ENCODE measurements at places on chromosomes 6 and 20. TPM values are rescaled to one million over a fixed set of nuclear protein-coding genes. Genes with fewer than 3 reads are reported as not detected.

TIAM2 gene
- total RNA-seq, result 24.6 TPM

ABRACL gene
- total RNA-seq, result 30.9 TPM

DEFB119 gene
- total RNA-seq, result not detected

ADTRP gene
- 0.69 TPM for total RNA-seq

TTK gene
- 0.92 TPM for total RNA-seq

CRISP3 gene
- 7.5 TPM for total RNA-seq

POPDC3 gene
- 0.26 TPM for total RNA-seq

PDE10A gene
- total RNA-seq, result 29.0 TPM

SMLR1 gene
- 2.8 TPM for total RNA-seq

PACRG gene
- total RNA-seq, result 3.2 TPM

ABCC10 gene
- total RNA-seq, result 46.8 TPM

KIAA0408 gene
- total RNA-seq, result 6.8 TPM

WFDC2 gene
- 144 TPM for total RNA-seq

OR2J3 gene
- 0.06 TPM for total RNA-seq

OLIG3 gene
- total RNA-seq, result not detected

SLC17A3 gene
- total RNA-seq, result 0.29 TPM

SLC22A1 gene
- 8.9 TPM for total RNA-seq

PREX1 gene
- 29.8 TPM for total RNA-seq

SLC4A11 gene
- total RNA-seq, result 4.8 TPM

ULBP3 gene
- 2.5 TPM for total RNA-seq

RGS17 gene
- total RNA-seq, result 3.5 TPM

KHDC1 gene
- total RNA-seq, result 2.9 TPM

DNAH8 gene
- 0.03 TPM for total RNA-seq

CD24 gene
- 2,531 TPM for total RNA-seq

CCN2 gene
- total RNA-seq, result 315 TPM

GTSF1L gene
- total RNA-seq, result not detected

TINAG gene
- total RNA-seq, result 8.8 TPM

TRIM15 gene
- total RNA-seq, result 19.6 TPM

PTPRK gene
- total RNA-seq, result 209 TPM

PPP1R16B gene
- total RNA-seq, result 4.1 TPM

Measured in mucosa of gallbladder (tissue), 1 donor.